ENCODE measurements at places on chromosomes 11 and 22.

DNA sequence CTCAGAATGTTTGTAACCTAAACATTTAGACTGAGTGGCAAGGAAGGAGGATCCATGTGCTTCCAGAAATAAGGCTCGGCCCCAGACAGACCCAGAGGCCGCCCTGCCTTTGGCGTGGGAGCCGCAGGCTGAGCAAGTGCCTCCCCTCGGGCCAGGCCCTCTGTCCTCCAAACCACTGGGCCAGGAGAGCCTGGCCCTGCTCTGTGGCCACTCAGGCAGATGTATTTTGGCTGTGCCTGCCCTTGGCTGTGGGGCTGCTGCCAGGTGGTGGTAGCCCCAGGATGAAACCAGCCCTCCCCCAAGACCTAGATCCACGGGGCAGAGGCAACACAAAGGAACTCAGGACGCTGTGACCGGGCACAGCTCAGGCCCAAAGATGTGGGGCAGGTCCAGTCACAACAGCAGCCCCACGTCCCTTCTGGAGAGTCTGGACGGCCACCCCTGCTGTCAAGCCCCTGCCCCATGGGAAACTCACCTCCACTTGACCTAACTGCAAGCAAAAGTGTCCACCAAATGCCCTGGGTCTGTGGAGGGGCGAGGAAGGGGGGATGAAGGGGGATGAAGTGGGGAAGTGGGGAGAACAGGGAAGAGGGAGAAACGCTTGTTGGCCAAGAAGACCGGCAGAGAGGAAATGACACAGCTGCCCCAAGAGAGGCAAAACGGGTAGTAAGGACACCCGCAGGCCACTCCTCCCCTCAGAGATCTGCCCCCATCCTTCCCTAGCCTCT is 24.0 kb downstream of the PISD start:
- no peak for DNase-seq

GRCh38 chr11:4826425-4826824 is 5.3 kb downstream of the OR51F2 start:
- no peak for DNase-seq

DNA sequence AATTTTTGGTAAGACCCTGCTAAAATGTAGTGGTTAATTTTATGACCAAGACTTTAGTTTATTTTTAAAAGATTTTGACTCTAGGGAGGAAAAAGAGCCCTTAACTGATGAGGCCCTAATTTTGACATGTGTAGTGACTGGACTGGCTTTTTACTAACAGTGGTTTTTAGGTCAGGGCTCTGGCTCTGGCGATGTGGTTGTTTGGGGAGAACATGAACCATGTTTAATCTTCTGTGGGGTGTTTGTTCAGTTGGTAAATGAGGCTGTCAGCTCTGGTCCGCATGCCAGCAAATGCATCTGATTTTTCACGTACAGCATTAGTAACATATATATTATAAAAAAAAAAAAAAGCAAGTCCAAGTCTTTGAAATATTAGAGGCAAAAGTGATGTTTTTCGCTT is 104.3 kb downstream of the EXT2 start:
- DNase-seq, result no peak

DNA sequence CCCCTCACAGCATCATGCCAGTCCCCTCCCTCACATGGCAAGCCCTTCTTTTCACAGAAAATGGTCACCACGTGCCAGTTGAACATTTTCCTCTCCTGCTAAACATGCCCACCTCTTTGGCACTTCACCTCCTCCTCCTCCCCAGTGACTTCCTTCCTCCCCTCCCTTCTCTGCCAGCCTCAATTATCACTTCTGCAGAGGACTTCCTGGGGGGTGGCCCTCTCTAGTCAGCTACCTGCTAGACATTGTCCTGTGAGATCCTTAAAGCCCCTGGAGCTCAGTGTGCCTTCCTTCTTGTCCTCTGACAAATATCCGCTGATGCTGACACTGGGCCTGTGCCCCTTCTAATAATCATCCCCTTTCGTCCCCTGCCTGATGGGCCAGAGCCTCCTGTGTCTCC is 43.2 kb upstream of the E2F8 start:
- DNase-seq, result no peak

DNA sequence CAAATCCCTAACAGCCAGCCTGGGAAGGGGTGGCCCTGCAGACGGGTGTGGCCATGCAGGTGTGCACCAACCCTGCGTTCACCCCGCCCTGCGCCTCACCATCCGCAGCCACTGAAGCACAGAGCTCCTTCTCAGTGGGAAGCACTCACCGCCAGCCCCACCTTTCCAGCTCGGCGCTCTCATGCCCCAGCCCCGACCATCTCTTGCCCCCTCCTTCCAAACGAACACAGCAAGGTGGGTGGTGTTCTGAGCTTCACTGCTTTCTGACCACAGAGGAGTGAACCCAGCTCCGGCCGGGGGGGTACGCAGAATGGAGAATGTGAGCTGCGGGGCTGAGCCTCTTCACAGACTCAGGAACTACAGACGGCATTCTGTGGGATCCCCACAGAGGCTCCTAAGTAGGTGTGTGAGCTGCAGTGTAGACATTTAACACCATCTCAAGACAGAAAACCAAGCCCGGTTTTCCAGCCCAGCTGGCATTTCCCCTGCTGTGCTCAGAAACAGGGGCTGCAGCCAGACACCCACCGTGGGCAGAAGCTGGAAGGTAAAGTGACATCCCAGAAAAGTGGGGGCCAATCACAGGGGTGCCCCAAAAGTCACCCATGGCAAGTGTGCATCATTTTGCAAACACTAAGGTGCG is 88.4 kb upstream of the RTL6 start:
- no peak for DNase-seq
